Right cardiac atrium (tissue), 5 donors: ENCODE measurements at places on chromosomes 12 and 14.

DNA sequence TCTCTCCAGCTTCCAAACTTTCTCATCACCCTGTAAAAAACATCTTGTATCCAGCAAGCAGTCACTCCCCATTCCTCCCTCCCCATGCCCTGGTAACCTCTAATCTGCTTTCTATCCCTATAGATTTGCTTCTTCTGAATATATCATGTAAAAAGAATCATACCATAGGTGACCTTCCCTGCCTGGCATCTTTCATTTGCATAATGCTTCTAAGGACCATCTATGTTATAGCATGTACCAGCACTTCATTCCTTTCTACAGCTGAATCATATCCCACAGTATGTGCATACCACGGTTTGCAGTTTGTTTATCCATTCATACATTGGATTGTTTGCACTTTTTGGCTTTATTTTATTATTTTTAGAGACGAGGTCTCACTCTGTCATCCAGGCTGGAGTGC is 22.9 kb upstream of the VPS37B start:
- DNase-seq: no peak

GRCh38 chr14:92737206-92737605 is 11.2 kb downstream of the LGMN start:
- no peak for DNase-seq

DNA sequence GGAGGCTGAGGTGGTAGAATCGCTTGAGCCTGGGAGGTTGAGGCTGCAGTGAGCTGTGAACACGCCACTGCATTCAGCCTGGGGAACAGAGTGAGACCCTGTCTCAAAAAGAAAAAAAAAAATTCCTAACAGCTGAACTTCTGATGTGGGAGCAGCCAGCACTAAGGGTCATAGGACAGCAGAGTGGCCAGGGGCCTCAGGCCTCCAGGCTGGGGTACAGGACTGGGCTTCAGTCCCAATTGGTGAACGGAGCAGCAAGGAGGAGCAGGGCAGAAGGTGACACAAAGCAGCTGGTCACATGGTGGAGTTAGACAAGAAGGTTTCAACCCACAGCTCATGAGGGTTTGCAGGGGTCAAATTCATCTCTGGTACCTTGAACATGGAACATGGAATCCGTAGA is 40.8 kb upstream of the NRXN3 start:
- no peak for DNase-seq

DNA sequence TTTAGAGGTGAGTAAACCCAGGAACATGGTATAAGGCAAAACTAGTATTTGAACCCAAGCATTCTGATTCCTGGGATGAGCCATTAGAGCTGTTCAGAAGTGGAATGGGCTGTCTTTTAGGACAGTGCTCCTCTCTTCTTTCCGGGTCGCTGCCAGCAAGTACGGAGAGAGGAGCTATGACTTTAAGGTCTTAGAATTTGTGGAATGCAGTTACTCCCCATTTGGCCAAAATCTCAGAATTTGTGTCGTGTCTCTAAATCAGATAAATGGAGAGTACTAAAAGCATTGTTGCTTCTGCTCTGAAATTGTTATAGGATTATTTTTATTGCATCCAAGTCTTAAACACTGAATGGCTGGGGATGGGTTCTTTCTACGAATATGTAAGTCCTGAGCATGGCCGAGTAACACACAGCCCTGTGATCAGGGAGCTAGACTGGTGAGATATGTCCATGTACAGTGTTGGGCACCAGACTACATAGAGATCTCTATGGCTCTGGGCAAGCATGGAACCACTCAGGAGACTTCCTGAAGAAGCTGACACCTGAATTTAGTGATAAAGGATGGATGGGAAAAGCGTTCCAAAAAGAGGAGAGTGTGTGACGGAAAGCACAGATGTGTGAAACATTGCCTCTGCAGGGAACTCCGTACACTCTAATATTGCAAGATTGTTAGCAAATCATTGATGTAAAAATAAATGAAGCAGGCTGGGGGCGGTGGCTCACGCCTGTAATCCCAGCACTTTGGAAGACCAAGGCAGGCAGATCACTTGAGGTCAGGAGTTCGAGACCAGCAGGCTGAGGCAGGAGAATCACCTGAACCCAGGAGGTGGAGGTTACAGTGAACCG is 184.7 kb downstream of the SRGAP1 start:
- DNase-seq: no peak

GRCh38 chr14:66206554-66206953 is 279.6 kb upstream of the CCDC196 start:
- DNase-seq: no peak
